RWPE1 (cell line): ENCODE measurements at places on chromosomes 7 and 10.

DNA sequence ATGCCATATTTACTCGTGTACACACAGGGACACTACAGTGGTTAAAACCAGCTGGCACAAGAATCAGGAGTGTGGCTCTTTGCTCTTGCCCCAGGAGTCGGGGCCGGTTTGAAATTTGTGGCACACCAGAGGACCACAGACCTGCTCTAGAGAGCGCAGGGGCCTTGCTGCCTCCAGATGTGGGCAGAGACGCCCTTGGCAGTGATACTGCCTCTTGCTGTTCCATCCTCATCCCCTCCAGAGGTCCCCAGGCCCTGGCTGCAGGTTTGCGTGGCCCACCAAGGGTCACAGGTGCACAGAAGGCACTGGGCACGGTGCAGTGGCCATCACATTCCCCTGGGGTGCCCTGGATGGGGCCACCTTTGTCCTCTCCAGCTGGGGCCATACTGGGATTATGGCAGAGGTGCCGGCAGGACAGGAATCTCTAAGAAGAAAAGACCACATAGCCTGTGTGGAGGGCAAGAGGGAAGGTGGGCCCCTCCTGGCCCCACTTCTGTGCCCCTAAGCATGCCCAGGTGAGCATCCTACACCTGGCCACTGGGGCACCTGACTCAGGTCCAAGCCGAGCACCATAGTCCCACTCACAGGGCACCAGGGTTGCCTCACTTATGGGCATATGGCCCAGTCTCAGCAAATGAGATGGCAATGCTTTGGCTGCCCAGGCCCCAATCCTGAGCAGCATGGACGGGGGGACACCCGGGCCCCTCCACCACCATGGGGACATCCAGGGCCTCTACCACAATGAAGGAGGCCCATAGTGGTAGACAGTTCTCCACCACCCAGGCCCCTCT lies 45.6 kb downstream of the FOXL3 start:
- no peak for DNase-seq

- no peak for DNase-seq
These were observed 217.2 kb downstream of the TWIST1 start for GRCh38 chr7:18900236-18900635.

GRCh38 chr10:71064413-71065118 lies 147.8 kb upstream of the UNC5B start:
- DNase-seq: no peak

DNA sequence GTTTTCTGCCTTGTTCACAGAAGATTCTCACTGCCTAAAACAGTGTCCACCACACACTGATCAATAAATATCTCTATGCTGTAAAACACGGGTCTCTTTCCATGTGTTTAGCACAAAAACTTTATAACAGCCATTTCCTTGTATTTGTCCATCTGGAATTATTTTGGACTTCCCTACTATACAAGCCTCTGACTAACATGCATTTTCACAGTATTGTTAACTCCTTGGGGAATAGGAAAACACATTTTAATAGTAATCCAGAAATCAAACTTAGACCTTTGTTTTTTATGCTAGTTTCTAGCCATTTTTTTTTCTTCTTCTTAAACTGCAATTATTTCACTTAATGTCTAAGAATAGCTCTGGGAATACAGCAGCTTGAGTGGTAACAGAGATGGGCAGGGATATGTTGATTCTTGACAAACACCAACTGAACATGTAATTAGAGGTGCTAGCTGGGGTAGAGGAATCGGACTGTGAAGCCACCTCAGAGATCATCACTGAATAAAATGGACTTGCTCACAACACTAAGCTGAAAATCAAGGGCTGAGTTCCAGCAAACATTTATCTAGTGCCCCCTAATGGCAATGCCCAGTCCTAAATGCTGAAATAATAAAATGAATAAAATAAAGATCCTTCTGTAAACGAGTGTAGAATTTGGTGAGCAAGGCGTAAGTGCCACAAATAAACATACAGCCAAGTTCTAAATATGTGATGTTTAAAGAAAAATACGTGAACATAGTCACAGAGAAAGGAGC lies 593.1 kb downstream of the SORCS1 start:
- DNase-seq: peak; percentile 54

DNA sequence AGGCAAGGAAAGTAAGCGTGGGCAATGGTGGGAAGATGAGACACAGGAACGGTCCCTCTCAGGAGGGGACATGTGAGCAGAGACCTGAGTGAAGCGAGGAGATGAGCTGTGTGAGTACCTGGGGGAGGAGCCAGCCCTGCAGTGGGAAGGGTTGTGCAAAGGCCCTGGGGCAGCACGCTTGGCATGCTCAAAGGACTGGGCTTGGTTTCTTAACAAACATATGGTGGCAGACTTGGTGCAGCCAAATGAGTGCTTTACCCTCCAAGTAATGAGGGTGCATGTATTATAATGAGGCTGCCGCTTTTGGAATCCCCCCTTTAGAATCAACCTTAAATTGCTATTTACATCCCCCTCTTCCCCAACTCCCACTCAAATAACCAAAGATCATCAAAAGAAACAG lies 152.7 kb upstream of the FRMD4A start:
- DNase-seq: no peak

- no peak for DNase-seq
These were observed 32.0 kb downstream of the ZMIZ1 start for GRCh38 chr10:79100771-79101170.

- DNase-seq: no peak
These were observed 98.3 kb downstream of the MKI67 start for GRCh38 chr10:128027822-128028507.
